ENCODE measurements at places on chromosomes 4 and X.
A peak's percentile ranks its signal among the peaks of the same experiment; 100 is the strongest.

DNA sequence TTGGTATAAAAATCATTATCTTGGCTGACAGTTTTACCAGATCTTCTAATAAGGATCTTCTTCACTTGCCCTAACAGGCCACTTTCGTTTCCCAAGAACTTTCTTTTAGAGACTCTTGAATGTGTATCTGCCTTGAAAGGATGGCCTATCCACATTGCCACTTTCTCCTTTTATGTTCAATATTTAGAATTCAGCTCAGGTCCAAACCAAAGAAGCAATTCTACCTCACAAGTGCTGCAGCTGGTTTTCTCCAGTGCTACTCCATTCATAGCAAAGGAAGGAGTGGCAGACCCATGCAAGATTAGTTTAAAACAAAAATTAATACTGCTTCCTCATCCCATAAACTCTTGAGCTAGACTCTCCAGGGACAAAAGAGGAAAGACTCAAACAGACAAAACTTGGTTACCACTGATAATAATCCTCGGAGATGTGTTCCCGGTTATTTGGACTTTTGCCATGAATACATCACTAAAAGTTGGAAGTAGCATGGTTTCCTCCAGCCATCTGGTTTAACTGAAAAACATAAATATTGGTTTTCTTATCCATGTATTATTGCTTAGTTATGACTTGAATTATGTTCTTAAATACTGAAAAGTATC, 401.8 kb downstream of the PABPC4L start:
- DNase-seq, result no peak

DNA sequence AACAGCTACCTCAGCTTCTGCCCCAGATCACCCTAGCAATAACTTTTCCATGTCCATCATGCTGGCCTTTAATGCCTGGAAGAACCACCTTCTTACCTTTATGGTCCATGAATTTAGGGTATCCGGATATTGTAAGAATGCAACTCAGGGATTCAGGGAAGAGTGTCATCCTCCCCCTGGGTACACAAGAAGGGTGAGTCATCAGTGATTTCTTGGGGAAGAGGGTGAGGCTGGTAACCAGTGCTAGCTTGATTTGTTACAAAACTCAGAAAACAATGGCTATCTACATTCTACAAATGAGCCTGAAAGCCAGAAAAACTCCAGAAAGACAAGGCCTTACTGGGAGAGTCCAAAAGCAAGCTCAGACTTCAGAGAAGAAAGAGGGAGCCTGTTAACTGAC, 10.4 kb upstream of the NALF2 start:
- DNase-seq, result no peak

DNA sequence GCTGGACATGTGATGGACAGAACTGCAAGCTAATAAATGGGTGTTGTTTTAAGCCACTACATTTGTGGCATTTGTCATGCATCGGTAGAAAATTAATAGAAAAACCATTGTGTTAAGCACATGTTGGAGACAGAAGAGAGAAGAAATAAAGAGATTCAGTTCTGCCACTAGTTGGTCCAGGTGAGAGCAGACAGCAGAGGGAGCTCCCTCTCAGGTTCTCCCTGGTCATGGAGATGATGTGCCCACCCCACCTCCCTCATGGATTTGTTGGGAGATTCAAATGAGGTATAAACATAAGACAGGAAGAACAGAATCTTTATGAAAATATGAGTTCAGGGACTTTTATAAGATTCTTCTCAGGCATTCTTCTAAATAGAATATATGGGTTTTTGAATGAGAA, 36.8 kb upstream of the OCIAD2 start:
- DNase-seq, result no peak

DNA sequence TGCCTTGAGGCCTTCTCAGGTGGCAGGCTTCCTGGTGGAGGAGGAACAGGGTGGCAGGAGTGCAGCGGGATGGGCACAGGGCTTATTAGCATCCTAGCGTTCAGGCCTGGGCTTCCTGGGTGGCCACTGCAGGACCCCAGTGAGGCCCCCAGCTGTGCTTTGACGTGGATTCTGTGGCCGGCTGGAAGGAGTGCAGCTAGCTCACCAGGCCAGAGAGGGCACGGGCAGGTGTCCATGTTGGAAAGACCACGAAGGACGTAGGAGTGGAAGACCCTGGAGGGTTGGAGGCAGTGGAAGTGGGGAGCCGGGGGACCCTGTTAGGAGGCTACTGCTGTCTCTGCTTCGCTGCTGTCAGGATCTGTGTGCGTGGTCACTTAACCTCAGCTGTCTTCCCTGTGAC, 13.3 kb upstream of the TADA2B start:
- no peak for DNase-seq

GRCh38 chr4:181018913-181019312, 1224.3 kb upstream of the TENM3 start:
- DNase-seq, result no peak

DNA sequence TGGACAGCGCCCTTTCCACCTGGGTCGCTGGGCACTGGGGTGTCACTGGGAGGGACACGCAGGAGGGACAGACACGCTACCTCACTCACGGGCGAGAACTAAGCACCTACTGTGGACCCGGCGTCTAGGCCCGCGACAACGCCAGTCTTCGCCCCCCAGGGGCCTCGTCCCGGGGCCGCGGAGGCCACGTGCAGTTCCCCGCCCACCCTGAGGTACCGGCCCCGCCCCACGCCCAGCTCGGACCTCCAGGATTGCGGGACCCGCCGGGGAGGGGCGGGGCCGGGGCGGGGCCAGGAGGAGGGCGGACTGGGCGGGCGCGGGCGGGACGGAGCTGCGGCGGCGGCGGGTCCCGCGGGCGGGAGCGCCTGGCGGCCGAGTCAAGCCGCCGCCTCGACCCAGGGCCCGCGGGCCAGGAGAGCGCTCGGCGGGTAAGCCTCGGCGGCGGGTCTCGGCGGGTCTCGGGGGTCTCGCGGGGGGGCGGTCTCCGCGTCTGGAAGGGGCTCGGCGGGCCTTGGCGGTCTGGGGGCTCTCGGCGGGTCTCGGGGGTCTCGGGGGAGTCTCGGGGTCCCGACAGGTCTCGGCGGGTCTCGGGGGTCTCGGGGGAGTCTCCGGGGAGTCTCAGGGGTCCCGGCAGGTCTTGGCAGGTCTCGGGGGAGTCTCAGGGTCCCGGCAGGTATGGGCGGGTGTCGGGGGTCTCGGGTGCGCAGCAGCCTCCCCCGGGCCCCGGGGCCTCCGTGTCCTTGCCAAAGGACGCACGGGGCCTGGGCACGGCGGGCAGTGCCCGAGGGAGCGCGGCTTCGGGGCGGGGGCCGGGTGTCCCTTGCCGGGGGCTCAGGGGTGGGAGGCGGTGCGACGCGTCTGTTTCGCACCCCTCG, at the start of gene SH3BP2:
Gene SH3BP2, plus strand, starts transcription at position 375 of the 875 bp plus-strand sequence. CDS start 27,533 bp downstream, outside the sequence.
- peak; percentile 94 for DNase-seq

DNA sequence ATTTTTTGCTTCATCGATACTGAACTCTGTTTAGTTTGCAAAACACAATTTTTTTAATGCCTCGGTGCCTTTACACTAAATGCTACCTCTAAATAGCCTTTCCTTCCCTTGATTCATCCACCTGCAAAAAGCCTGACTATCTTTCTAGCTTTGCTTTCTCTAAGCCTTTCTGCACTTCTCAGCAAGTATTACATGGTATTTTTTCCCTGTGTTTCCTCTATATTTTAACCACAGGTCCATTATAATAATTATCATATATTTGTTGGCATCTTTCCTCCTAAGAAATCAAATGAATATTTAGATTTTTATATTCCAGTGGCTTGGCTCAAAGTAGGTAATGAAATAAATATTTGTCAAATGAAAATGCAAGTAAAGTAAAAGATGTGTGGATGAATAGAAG, 196.2 kb downstream of the ARHGAP24 start:
- DNase-seq, result no peak

- DNase-seq, result peak; percentile 72
Measured at GRCh38 chrX:13250826-13251580, 68.8 kb downstream of the ATXN3L start.

GRCh38 chr4:121873604-121874003, 3.3 kb upstream of the BBS7 start:
- no peak for DNase-seq

DNA sequence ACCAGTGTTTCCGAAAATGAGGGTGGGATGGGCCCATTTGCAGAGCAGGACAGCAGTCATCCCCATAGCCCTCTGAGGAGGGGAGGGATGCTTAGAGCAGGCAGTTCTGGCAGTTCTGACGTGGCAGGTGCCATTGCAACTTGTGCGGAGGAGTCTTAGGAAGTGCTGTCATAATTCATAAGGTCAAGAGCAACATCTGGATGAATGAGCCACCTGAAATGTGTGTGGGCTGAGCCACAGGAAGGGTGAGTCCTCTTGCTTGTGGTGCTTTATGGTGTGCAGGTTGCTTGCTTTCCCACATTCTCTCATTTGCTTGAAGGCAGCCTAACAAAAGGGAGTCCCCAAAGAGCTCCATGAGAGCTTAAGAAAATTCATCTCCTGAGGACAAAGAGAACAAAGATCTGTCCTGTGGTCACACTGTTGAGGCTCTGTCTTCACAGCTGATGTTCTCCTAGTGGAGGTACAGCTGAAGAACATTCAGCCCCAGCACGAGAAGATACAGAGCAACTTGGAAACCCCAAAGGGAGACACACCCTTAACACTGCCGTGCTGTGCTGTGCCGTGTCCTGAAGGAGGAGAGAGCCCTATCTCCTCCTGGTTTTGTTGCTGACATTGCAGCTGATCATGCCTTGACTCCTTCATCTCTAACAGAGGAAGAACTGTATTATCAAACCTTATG, 60.3 kb downstream of the DLG3 start:
- no peak for DNase-seq

- no peak for DNase-seq
Measured at GRCh38 chr4:74618659-74619058, 173.7 kb downstream of the AREG start.

DNA sequence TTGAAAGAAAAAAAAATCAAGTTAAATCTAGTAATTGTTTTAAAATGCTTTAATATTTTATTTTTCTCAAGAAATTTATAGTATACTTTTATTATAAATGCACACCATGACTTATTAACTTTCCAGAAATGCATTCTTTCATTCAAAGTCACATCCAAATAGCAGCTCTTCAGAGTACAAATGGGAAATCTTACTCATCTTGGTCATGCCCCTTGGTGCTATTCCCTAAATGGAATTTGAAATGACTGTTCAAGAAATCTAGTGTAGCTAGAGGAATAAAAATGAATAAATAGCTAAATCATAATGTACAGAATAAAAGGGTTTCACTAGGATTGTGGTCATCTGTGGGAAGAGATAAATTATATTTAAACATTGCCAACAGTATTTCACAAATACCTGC, 1139.7 kb downstream of the PCDH18 start:
- no peak for DNase-seq

DNA sequence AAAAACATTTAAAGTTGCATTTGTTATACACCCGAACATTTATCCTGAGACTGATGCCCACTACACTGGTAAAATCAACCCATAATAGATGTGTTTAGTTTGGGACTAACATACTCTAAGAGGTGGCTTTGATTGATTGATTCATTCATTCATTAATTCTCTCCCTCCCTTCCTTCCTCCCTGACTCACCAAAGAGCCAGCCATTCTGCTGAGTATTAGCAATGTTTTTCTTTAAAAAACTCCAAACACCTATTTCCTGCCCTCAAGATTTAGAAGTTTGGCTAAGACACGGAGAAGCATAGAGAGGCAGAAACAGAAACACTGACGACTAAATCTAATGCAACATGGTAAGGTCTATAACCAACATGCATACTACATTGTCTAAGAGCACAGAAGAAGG, 88.9 kb downstream of the RASL11B start:
- DNase-seq, result no peak

- DNase-seq, result no peak
Measured at GRCh38 chr4:85772470-85772869, 297.5 kb downstream of the ARHGAP24 start.

- DNase-seq, result no peak
Measured at GRCh38 chrX:23637187-23637586, 30.1 kb upstream of the PRDX4 start.

DNA sequence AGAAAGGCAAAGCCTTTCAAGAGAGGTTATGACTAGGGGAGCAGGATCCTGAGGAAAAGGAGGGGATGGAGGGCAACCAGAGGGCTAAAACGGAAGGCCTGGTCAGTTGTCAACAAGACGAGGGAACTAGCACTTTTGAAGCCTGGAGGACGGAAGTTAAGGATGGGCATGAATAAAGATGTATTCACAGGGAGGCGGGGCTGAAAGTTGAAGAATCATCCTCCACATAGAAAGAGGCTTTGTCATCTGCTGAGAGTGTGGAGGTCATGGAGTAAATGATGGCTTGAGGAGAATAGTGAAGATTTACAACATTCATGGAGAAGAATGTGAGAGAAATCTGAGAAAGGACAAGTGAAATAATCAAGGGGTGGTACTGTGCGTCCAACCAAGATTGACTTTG, 137.5 kb downstream of the MAGEB17 start:
- no peak for DNase-seq

DNA sequence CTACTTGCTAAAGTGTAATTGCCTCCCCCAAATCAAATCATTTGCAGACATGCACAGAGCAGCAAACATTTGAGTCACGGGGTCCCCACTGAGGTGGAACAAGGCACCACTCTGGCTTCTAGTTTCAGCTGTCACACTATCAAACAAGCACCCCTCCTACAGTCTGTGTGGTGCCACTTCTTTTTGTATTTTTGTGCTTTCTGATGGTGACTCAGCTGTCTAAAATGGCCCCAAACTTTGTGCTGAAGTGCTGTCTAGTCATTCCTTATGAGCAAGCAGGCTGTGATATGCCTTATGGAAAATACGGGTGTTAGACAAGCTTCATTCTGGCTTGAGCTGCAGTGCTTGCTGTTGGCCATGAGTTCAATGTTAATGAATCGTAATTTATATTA, 15.4 kb downstream of the IGFBP7 start:
- DNase-seq, result peak; percentile 56

DNA sequence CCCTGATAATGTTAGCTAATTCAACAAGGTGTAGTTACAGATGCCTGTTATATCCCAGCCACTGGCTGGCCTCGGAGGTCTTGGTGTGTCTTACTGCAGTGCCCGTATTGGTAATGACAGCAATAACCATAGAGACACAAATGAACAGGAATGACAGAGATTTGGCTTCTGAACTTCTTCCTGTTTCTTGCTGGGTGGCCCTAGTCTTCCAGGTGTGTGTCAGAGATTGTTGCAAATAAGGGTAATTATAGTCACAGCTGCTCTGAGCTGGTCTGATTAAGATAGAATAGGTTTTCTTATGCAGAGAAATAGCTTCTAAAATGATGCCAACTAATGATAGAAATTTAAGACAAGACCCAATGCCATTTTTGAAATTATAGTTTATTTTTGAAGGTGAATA, 64.1 kb upstream of the MAD2L1 start:
- DNase-seq, result no peak

GRCh38 chrX:155127465-155127864, 56.2 kb downstream of the BRCC3 start:
- no peak for DNase-seq

Data from AG20443 (cell line).